ENCODE measurements at places on chromosomes 2 and 18. TPM values are rescaled to one million over a fixed set of nuclear protein-coding genes. Genes with fewer than 3 reads are reported as not detected.

- H3K4me1 ChIP-seq, result no peaks in the 10 kb centered on the region
- no peak overlapping the region for H3K27ac ChIP-seq
- no peaks in the 10 kb centered on the region for H3K27me3 ChIP-seq
- no peak overlapping the region for H3K4me3 ChIP-seq
- DNase-seq, result no peak
Measured at GRCh38 chr18:73544617-73545016, 603.0 kb downstream of the FBXO15 start.

DNA sequence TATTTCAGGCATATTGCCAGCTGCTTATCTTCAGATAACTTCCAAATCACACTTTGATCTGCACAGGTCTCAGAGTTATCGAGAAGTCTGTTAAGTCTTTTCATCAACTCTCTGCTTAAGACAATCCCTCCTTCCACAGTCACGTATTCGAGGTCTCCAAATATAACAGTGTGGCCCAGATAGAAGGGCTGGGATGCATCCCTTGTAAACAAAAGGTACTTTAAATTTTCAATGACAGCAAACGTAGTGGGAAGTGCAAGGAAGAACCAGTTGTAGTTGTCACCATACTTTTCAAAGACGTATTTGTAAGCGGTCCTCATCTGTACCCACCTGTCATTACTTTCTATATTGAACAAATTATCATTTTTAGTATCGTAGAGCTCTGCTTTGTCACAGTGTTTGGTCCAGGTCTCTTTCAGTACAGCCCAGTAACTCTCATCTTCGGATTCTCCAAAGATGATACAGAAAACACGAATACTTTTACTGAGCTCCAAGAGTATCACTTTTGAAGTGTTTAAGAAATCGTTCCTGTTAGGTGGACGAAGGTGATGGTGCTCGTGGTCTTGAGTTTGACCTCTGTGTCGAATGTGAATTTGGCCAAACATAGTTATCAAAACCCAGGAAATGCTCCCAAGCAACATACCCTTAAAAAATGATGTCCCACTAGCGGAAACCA is 445 bp downstream of the C1GALT1C1L start:
- no peaks in the 10 kb centered on the region for H3K36me3 ChIP-seq
- no peak overlapping the region for H3K27ac ChIP-seq
- H3K4me3 ChIP-seq, result peak overlapping the region; percentile 56
- no peaks in the 10 kb centered on the region for H3K4me1 ChIP-seq
- no peaks in the 10 kb centered on the region for H3K27me3 ChIP-seq

GRCh38 chr2:137383391-137383790 is 580.9 kb upstream of the HNMT start:
- no peaks in the 10 kb centered on the region for H3K36me3 ChIP-seq
- no peaks in the 10 kb centered on the region for H3K27me3 ChIP-seq
- H3K4me3 ChIP-seq, result no peak overlapping the region

DNA sequence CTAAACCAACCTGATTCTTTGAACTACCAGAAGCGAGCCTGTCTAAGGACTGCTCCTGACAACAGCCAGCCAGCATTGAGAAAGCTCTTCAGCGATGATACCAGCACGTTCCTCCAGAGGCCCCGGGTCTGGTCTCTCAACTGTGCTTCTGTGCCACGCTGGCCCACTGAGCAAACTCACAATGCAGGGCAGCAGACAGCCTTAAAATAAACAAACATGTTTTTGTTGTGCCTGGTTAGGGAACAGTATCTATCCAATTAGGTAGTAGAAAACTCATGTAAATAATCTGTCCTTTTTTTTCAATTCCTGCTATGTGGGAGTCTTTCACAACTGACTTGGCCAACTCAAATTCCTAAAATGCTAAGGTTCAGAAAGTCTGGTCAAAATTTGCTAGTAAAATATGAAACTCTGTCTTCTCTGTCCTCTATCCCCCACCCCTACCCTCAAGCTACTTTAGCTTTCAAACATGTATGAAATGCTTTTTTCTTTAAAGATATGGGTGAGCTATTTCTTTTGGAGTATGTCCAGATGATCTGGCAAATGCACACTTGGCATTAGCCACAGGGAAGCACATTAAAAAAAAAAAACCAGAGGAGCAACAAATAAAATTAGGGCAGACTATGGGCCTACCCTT is 21.4 kb upstream of the EML4 start:
- H3K27ac ChIP-seq, result no peak overlapping the region
- no peak for DNase-seq
- H3K27me3 ChIP-seq, result no peaks in the 10 kb centered on the region
- H3K4me3 ChIP-seq, result no peak overlapping the region
- H3K4me1 ChIP-seq, result peaks cover 6% of the 10 kb centered on the region

DNA sequence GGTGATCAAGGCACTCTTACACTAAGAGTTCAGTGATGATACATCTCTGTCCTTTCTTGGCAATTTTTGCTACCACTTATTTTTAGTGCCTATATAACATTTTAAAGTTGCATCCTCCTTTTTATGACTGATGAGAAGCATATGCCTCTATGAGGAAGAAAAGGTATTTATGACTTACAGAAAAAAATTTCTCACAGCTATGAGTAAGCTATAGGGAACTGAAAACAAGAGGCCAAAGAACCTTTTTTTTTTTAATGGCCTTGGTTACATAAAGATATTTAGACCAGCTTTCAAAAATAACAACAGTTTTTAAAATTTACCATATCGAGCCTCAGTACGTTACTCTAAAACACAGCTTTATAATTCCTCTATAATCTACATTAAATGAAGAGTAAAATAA is 21.3 kb downstream of the MBD5 start:
- H3K27ac ChIP-seq, result no peak overlapping the region
- peaks cover 19% of the 10 kb centered on the region for H3K4me1 ChIP-seq

- H3K27ac ChIP-seq, result no peak overlapping the region
- no peaks in the 10 kb centered on the region for H3K36me3 ChIP-seq
- DNase-seq, result peak; percentile 73
Measured at GRCh38 chr18:36186461-36187192, 670 bp upstream of the MOCOS start.

DNA sequence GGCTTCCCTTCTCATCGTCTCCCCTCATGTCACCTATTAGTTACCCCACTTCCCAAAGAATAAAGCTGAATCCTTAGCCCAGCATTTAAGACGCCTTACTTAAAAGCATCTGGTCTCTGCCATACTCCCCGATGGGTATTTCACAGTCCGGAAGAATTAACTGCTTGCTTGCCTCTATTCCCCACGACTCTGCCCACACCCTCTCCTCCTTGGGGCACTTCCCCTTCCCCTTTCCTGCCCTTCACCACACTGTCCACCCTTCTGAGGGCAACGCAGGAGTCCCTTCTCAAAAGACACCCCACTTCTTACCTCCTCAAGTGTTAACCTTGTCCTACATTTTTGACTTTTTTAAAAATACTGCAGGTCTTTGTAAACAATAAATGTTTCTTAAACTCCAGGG is 60.1 kb upstream of the RMP24 start:
- 0 out of 2 replicates have a peak overlapping the region, but pooled peaks have one; percentile 26 for H3K27ac ChIP-seq
- peaks cover 9% of the 10 kb centered on the region for H3K36me3 ChIP-seq
- no peaks in the 10 kb centered on the region for H3K27me3 ChIP-seq
- H3K4me1 ChIP-seq, result peaks cover 15% of the 10 kb centered on the region

DNA sequence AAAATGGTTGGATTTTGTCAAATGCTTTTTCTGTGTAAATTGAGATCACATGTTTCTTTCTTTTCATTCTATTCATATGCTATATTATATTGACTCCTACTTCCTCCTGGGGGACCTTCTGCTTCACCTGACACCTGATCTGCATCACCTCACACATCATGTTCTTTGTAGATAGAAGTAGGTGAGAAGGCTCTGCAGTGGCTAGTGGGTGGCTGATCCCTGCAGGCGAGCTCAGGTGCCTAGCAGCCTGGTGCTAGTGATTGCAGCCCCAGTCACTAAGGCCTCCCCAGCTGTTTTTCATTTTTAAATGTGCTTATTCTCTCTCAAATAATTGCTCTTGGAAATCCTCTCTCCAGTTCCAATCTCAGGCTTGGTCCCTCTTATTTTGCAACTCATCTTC is 33.6 kb downstream of the MC4R start:
- no peak overlapping the region for H3K4me3 ChIP-seq
- no peaks in the 10 kb centered on the region for H3K36me3 ChIP-seq
- DNase-seq, result no peak
- H3K4me1 ChIP-seq, result peaks cover 19% of the 10 kb centered on the region
- no peaks in the 10 kb centered on the region for H3K27me3 ChIP-seq
- H3K27ac ChIP-seq, result no peak overlapping the region

GRCh38 chr18:23114911-23115310 is 20.4 kb upstream of the CABLES1 start:
- H3K4me1 ChIP-seq, result peaks cover 9% of the 10 kb centered on the region
- H3K27ac ChIP-seq, result no peak overlapping the region
- H3K4me3 ChIP-seq, result no peak overlapping the region
- H3K27me3 ChIP-seq, result no peaks in the 10 kb centered on the region
- no peaks in the 10 kb centered on the region for H3K36me3 ChIP-seq

The CAPN14 gene
- 0.54 TPM for total RNA-seq

The MYOM1 gene
- 0.38 TPM for total RNA-seq

DNA sequence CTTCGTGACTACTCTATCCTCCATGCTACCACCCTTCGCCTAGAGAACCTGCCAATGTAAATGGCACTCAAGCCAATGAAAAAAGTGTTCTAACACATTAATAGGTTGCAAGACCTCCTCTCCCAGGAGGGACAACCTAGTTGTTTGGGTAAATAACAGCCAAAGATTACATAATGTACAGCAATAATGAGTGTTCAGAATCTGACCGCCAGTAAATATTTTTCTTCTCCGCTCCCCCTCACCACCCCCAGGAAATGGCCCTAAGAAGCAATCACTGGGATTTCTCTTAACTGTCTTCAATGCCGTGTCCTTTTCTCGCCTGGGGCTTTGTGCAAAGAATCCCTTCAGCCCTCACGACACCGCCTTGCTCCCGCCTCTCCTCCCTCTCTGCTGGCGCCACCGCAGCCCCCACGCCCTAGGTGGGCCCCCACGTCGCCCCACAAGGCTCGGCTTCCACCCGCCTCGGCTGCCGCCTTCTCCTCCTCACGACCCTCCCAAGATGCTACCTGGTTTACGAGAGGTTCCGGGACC is 458 bp downstream of the HYCC2 start:
- H3K4me1 ChIP-seq, result peaks cover 4% of the 10 kb centered on the region
- peak overlapping the region; percentile 69 for H3K4me3 ChIP-seq
- no peaks in the 10 kb centered on the region for H3K36me3 ChIP-seq
- H3K27me3 ChIP-seq, result no peaks in the 10 kb centered on the region
- H3K27ac ChIP-seq, result no peak overlapping the region

The CERKL gene
- total RNA-seq, result not detected

DNA sequence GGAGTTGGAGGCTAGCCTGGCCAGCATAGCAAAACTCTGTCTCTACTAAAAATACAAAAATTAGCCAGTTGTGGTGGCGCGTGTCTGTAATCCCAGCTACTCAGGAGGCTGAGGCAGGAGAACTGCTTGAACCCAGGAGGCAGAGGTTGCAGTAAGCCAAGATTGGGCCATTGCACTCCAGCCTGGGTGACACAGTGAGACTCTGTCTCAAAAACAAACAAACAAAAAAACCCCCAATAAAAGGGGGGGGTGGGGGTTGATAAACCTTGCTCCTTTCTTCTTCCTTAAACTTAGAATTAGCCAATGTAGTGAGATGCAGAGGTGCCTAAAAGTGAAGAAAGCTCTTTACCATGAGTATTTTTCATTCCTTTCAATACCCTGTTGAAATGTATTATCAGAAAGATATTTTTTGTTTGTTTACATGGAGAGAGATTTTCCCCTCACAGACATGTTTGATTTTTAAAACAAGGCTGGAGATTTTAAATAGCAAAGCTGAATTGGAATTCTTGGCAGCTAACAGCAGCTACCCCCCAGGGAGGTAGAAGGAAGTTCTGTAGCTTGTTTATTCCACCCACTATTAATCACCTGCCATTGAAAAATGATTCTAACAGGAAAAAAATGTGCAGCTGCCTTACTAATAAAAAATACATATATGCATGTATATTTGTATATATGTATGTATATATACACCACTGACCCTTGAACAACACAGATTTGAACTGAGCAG is 48.6 kb downstream of the GYPC start:
- no peak overlapping the region for H3K4me3 ChIP-seq
- H3K4me1 ChIP-seq, result peaks cover 27% of the 10 kb centered on the region
- DNase-seq, result no peak
- no peaks in the 10 kb centered on the region for H3K27me3 ChIP-seq
- H3K36me3 ChIP-seq, result no peaks in the 10 kb centered on the region

The HOXD12 gene
- total RNA-seq, result not detected

The RPRM gene
- total RNA-seq, result 7.2 TPM

The INPP4A gene
- 36.9 TPM for total RNA-seq

- 0 out of 2 replicates have a peak, but pooled peaks cover 4% of the 10 kb centered on the region for H3K36me3 ChIP-seq
- H3K27me3 ChIP-seq, result no peaks in the 10 kb centered on the region
- peaks cover 9% of the 10 kb centered on the region for H3K4me1 ChIP-seq
- no peak overlapping the region for H3K4me3 ChIP-seq
Measured at GRCh38 chr2:37080689-37081088, 3.5 kb downstream of the HEATR5B start.

GRCh38 chr2:71561441-71562267 is 108.3 kb downstream of the DYSF start:
- no peaks in the 10 kb centered on the region for H3K4me1 ChIP-seq
- no peaks in the 10 kb centered on the region for H3K27me3 ChIP-seq
- no peak overlapping the region for H3K27ac ChIP-seq
- DNase-seq, result no peak
- no peaks in the 10 kb centered on the region for H3K36me3 ChIP-seq

The ARHGEF33 gene
- 0.10 TPM for total RNA-seq

DNA sequence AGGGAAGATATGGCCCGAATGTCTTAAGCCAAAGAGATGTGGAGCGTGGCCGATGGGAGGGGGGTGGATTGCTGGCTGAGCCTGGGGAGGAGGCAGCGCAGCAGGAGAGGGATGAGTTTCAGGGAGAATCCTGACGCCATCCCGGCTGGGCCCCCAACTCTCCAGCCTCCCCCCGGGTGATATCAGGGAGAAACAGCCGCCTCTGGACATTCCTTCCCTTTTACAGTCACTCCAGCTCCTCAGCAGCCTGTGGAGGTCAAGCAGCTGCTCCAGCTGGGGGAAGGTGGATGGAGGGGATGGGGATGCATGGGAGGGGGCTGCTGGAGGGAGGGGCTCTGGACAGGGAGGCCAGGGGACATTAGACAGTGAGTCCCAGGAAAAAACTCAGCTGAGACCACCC is 9.5 kb upstream of the DES start:
- H3K4me1 ChIP-seq, result peaks cover 11% of the 10 kb centered on the region
- no peak for DNase-seq
- H3K4me3 ChIP-seq, result no peak overlapping the region
- H3K27ac ChIP-seq, result no peak overlapping the region
- H3K36me3 ChIP-seq, result no peaks in the 10 kb centered on the region

The FAM124B gene
- total RNA-seq, result 6.8 TPM

The MRPL30 gene
- total RNA-seq, result 46.4 TPM

DNA sequence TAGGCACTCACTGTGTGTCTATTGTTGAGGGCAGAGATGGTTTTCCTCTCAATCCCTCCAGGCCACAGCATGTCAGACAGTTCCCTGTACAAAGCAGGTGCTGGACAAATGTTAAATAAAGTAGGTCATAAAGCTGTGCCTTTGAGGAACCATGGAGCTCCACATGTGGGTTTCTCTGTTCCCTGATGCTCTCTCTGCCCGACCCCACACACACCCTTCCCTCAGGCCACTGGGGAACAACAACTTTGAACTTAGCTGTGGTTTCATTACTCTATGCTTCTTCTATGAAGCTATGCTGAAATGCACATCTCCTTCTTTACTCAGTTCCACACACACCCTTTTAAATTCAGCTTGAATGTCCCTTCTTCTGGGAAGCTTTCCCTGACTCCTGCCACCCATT is 415.3 kb downstream of the HRH4 start:
- H3K36me3 ChIP-seq, result no peaks in the 10 kb centered on the region
- no peaks in the 10 kb centered on the region for H3K27me3 ChIP-seq
- H3K27ac ChIP-seq, result no peak overlapping the region
- H3K4me1 ChIP-seq, result no peaks in the 10 kb centered on the region
- no peak overlapping the region for H3K4me3 ChIP-seq
- DNase-seq, result no peak
